ENCODE measurements at places on chromosomes 11 and 22.
A peak's percentile ranks its signal among the peaks of the same experiment; 100 is the strongest.

DNA sequence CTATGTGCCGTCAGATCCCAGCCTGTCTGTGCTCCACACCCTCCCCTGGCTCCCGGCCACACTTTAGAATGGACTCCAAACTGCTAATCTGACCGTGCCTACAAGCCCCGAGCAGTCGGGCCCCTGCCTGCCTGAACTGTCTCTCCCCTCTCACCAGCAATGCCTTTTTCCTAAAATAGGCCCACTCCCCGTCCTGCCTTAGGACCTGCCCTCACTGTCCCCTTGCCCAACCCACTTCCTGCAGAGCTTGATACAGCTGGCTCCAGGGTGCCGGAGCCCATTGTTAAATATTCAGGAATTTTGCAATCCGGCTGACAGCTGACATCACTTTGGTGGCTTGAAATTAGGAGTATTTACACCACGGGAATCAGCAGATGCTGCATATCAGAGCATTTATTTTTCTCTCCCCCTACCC lies 21.4 kb downstream of the MN1 start:
- DNase-seq, result no peak

DNA sequence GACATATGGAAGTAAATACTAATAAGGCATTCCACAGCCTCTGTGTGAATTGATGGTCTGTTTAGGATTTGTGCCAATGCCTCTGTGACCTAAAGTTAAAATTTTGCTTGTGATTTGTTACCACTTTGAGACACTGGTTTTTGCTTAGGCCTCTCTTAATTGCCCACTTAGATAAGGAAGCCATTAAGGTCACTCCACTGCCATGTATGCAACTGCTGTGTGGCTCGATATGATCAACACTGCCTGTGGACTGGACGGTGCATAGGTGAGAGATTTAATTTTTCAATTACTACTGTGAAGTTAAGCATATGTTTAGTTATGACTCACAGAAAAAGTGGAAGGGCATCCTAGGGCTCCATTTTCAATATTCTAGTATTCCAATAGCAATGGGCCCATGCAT lies 36.9 kb downstream of the CSRP3 start:
- no peak for DNase-seq

- DNase-seq, result no peak
Observed at GRCh38 chr11:107651672-107652071, 60.2 kb downstream of the SLN start.

DNA sequence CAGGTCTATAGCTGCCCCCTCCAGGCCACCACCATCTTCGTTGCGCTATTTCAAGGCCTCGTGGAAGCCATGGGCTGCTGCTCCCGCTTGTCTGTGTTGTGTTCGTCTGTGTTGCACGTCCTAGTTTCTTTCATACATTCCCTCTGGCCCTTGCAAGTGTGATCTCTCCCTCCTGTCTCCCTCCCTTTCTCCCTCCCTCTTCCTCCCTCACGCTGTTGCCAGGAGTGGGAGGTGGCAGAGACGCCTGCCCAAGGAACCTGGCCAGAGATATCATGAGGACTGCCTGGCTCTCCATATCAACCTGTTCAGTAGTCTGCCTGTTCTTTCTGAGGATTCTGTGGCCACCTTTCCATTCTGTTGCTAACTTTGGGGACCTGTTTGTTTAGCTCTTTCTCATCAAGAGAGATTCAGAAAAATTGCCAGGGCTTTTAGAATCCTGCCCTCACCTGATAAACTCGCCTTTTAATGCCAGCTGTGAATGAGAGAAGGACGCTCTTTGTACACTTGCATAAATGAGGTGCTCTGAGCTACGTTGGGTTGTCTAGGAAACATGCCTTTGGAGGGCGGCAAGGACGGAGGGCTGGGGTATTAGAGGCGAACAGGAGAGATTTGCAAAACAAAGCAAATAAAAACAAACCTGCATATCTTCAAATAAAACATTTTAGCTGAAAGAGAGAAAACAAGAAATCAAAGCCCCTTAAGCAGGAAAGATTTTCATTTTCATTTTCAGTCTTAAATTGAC lies 185.2 kb downstream of the TBC1D22A start:
- no peak for DNase-seq

GRCh38 chr11:104487046-104487806 lies 323.3 kb upstream of the PDGFD start:
- DNase-seq, result no peak

- DNase-seq, result peak; percentile 16
Observed at GRCh38 chr11:110093407-110094297, 460 bp downstream of the ZC3H12C start.

DNA sequence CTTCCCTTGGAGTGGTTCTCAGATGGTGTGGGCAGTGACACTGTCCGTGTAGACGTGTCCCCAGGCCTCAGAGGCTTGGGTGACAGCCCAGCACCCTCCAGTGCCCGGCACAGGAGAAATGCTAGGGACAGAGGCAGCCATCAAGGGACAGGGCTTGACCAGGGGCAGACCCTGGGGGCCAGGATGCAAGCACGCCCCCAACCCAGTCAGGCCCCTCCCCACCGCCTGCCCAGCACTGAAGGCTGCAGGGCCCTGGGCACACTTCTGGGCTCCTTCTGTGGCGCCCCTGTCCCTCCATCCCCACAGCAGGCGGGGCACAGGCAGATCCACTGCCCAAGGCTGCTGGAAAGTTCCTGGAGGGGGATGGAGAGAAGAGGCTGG lies 11.1 kb downstream of the IGF2 start:
- no peak for DNase-seq

- no peak for DNase-seq
Observed at GRCh38 chr11:2662430-2663299, 37.1 kb downstream of the KCNQ1OT1 start.

GRCh38 chr11:76164861-76165751 lies 41.2 kb downstream of the WNT11 start:
- no peak for DNase-seq

GRCh38 chr11:58787903-58788302 lies 56.2 kb upstream of the GLYAT start:
- no peak for DNase-seq

DNA sequence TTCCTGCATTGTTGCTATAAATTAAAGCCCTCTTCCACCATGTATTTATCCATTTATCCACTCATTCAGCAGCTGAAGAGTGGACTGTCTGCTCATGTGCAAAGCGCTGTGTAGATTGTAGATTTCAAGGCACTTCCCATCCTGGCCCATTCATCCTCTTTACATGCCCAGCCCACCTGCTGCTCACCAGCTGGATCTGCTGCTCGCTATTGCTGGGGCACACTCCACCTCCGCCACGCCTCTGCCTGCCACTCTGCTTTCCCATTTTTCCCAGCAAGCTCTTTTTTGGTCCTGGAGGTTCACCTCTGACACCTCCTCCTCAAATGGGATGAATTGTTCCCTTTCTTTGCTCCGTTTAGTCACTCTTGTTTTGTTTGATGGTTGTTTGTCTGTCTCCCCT lies 48.3 kb downstream of the CEP164 start:
- DNase-seq, result no peak

GRCh38 chr22:46791201-46791731 lies 28.8 kb downstream of the TBC1D22A start:
- DNase-seq, result peak; percentile 58

GRCh38 chr11:84720706-84721402 lies 906.3 kb downstream of the DLG2 start:
- no peak for DNase-seq

DNA sequence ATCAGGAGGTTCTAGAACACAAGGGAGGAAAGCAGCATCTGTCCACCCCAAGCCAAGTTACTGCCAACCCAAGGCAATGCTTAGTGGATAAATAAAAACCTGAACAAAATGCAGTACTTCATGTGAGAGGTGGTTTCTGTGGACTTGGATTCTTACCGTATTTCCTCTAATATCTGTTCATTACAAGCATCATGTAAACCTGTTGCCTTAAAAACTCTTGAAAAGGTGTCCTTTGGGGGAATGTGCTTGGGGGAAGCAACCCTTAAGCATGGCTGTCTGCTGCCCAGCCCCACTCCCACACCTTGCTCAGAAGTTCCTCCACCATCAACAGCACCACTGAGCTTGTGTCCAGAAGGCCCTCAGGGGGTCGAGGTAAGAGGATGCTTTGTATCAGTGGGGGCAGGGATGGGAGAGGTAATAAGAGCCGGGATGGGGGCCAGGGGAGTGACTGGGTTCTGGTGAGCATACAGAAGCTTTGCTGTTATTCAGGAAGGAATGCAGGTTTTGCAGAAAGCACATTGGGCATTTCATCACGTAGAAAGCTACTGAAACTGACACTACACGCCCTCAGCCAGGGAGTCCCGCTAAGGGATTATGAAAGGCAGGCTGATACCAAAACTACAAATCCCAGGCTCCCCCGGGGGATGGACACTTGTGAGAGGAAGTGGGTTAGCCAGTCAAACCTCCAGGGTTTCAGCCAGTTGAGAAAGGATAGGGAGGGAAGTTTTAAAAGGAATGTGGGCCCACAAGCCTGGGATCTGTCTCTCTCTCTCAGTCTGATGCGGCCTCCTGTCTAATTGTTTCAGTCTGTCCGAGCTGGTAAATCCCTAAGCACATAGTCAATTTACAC lies 52.0 kb downstream of the KCNJ1 start:
- no peak for DNase-seq

Data from germinal center (tissue), 1 donor.